ENCODE measurements at places on chromosomes 12 and 14.

DNA sequence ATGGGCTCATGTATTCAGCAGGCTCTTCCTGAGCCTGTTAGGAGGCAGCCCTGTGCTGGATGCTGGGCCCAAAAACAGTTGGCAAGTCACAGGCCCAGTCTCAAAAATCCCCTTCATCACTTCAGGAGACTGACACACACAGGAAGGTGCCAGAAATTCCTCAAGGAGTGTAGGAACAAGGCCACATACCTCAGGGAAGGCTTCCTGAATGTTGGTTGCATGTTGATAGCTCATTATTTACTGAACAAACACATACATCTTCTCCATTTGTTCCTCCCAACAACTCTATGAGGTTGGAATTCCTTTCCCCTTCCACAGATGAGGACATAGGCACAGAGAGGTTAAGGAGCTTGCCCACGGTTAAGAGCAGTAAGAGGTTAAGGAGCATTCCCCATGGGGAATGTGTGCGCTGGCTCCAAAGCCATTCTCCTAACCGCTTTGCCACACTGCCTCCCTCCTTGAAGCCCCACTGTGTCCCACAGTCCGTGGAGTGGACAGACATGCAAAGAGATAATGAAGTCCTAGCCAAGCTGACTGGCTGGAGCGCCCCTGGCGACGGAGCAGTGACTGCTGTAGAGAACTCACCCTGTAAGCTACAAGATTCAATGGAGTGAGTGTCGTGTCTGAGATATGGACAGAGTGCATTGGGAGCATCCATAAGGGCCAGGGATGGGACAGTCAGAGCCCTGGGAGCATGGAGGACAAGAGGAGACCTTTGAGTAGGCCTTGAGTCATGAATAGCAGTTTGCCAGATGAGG is 3.3 kb downstream of the HHIPL1 start:
- no peaks in the 10 kb centered on the region for H3K36me3 ChIP-seq
- DNase-seq = no peak
- H3K4me3 ChIP-seq = no peak overlapping the region
- no peaks in the 10 kb centered on the region for H3K27me3 ChIP-seq

DNA sequence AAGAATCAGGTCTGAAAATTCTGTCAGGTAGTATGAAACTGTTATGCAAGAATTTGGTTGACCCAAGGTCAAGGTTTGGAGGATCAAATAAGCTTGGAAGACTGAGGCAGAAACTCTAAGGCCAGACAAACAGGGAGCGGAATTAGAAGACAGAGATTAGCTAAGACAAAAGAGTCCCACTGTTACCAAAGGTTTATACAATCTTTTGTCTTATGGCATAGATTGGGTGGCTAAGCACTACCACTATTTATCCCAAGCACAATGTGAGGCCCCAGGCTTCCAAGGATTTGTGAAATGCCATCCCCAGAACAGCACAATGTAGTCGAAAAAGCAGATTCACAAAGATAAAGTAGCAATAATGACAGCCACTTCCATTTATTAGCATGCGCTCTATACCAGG is 311.2 kb downstream of the SEC23A start:
- H3K27ac ChIP-seq = no peak overlapping the region
- H3K4me3 ChIP-seq = no peak overlapping the region
- no peaks in the 10 kb centered on the region for H3K27me3 ChIP-seq
- no peaks in the 10 kb centered on the region for H3K4me1 ChIP-seq
- DNase-seq = no peak

DNA sequence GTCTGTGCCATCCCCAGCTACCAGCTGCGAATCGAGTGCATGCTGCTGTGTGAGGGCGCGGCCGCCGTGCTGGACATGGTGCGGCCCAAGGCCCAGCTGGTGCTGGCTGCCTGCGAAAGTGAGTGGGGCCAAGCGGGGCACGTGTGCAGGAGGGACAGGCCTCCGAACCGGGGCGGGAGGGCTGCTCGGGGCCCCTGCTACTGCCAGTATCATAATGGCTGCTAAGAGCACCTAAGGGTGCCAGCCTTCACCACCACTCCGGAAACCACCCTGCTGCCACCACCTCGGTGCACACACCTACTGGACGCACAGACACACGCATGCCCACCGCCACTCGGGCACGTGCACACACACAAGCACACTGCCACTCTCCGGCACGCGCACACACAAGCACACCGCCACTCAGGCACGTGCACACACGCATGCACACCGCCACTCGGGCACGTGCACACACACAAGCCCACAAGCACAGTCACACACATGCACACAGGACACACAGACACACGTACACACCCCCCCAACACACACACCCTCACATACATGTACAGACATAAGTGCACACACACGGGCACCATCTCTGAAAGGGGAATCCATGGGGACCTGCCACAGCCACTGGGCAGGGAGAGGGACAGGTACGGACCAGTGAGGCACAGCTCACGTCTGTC is 13.8 kb upstream of the ADSS1 start:
- no peaks in the 10 kb centered on the region for H3K36me3 ChIP-seq
- H3K4me3 ChIP-seq = no peak overlapping the region
- no peak for DNase-seq

DNA sequence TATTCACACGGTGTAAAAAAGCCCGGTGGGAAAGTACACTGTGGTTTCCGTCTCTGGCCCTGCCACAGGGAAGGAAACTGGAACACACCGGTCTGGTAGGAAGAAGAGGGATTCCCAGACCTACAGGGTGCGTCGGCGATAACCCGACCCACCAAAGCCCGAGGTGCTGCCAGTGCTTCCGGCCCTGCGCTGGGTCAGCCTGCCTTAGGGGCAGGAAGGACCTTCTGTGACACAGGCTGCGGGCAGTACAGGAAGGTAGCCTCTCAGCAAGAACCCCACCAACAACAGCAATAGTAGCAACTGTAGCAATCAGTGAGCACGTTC is 169.5 kb upstream of the FKBP4 start:
- H3K4me3 ChIP-seq = no peak overlapping the region
- H3K27ac ChIP-seq = no peak overlapping the region
- H3K36me3 ChIP-seq = no peaks in the 10 kb centered on the region
- no peaks in the 10 kb centered on the region for H3K4me1 ChIP-seq
- DNase-seq = no peak

GRCh38 chr12:97275728-97276590 is 186.6 kb upstream of the RMST start:
- no peak overlapping the region for H3K27ac ChIP-seq
- H3K4me3 ChIP-seq = no peak overlapping the region
- no peaks in the 10 kb centered on the region for H3K36me3 ChIP-seq
- no peaks in the 10 kb centered on the region for H3K27me3 ChIP-seq
- H3K4me1 ChIP-seq = no peaks in the 10 kb centered on the region

DNA sequence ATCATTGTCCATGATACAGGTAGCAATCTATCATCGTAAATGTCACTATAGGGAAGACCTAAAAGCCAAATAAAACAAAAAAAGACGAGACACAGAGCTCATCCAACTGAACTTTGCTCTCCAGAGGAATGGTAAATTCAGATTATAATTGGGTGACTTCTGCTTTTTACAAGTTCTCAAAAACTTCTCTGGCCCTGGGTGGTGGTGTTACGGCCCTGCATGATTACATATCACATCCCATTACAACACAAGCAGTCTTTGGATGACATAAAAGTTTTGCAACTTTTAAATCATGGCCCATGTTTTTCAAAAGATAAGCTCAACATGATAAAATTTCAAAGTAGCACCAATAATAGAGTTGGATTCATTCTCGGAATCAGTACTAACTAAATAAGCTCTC is 299.6 kb downstream of the DIO2 start:
- H3K27me3 ChIP-seq = no peaks in the 10 kb centered on the region
- H3K27ac ChIP-seq = no peak overlapping the region
- DNase-seq = no peak
- H3K4me3 ChIP-seq = no peak overlapping the region
- no peaks in the 10 kb centered on the region for H3K4me1 ChIP-seq

GRCh38 chr12:127145929-127146789 is 1120.8 kb upstream of the TMEM132C start:
- H3K36me3 ChIP-seq = no peaks in the 10 kb centered on the region
- peak overlapping the region; percentile 39 for H3K4me3 ChIP-seq
- no peaks in the 10 kb centered on the region for H3K4me1 ChIP-seq
- no peaks in the 10 kb centered on the region for H3K27me3 ChIP-seq

GRCh38 chr14:61832783-61833182 is 70.6 kb downstream of the SNAPC1 start:
- H3K4me3 ChIP-seq = no peak overlapping the region
- H3K27me3 ChIP-seq = no peaks in the 10 kb centered on the region
- no peak for DNase-seq

DNA sequence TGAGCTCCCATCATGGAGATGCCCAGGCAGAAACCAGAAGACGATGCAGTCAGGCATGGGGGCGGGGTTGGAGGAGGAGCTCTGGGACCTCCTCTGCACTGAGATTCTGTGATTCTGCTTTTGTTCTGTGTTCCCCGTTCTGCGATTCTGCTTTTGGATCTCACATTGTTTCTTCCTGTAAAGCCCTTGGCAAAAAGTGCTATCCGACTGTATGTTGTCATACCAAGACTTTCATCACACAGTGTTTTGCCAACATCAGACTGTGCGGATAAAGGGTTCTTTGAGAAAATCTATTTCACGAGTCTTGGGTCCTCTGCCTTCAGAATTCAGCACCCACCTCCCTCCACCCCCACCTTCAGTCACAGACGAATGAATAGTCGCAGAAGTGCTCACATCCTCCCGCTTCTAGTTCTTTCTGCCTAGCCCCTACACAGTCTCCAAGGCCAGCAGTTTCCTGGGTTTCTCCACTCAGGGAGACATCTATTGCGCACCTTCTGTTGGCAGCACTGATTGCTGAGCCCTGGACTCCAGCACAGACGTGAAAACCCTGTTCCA is 24.7 kb upstream of the PWP1 start:
- no peaks in the 10 kb centered on the region for H3K27me3 ChIP-seq
- no peak overlapping the region for H3K4me3 ChIP-seq
- no peak overlapping the region for H3K27ac ChIP-seq
- H3K36me3 ChIP-seq = no peaks in the 10 kb centered on the region
- no peaks in the 10 kb centered on the region for H3K4me1 ChIP-seq

DNA sequence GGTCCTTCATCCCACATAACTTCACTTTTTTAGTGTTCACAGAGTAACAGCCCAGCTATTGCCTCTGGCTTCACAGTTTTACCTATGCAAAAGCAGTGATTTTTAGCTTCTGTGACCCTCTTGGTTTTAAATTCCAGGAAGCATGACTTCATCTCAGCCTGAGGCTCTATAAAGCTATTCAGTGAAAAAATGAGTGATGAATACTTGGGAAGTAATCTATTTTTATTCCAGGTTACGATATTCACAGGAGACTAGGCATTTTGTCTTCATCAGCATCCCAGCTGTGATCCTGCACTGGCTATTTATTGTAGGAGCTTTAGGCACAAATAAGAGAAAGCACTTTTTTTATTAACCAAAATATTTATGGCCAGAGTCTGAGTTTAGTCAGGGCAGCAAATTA is 164.8 kb downstream of the SNAPC1 start:
- H3K4me1 ChIP-seq = no peaks in the 10 kb centered on the region
- no peak for DNase-seq

GRCh38 chr12:31801872-31802271 is 73.1 kb upstream of the AMN1 start:
- no peak overlapping the region for H3K4me3 ChIP-seq
- H3K27me3 ChIP-seq = no peaks in the 10 kb centered on the region
- no peaks in the 10 kb centered on the region for H3K36me3 ChIP-seq
- no peak overlapping the region for H3K27ac ChIP-seq

GRCh38 chr14:31038521-31039166 is 12.5 kb upstream of the STRN3 start:
- peaks cover 21% of the 10 kb centered on the region for H3K4me1 ChIP-seq
- H3K27ac ChIP-seq = no peak overlapping the region
- H3K4me3 ChIP-seq = no peak overlapping the region
- no peak for DNase-seq
- no peaks in the 10 kb centered on the region for H3K36me3 ChIP-seq

GRCh38 chr14:87030197-87030596 is 962.8 kb downstream of the GALC start:
- no peaks in the 10 kb centered on the region for H3K27me3 ChIP-seq
- no peak overlapping the region for H3K4me3 ChIP-seq
- H3K27ac ChIP-seq = no peak overlapping the region
- H3K36me3 ChIP-seq = no peaks in the 10 kb centered on the region
- H3K4me1 ChIP-seq = no peaks in the 10 kb centered on the region
- no peak for DNase-seq

DNA sequence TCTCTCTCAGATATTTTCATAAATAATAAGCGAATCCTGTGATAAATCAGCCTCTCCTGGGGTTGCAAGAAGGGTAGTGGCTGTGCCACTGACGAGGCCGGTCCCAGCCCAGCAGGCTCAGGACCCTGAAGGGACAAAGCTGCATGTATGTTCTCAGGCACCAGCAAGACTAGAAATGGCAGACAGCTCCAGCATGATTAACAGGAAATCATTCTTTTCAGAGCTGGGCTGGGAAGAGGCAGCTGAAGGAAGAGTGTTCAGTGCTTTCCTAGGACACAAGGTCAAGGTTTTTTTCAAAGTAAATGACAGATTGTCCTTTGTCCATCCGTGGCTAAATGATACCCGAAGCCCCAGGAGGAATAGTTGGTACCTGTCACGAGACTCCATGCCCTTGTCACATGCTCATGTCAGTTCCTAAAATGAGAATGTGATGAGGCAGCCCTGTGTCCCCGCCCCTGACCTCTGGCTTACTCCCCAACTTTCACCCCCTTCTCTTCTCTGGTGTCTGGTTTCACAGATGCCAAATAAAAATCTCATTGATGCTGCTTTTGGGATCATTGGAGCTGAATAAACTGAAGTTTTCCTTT is 65.1 kb downstream of the PPP1R36 start:
- H3K27ac ChIP-seq = peak overlapping the region; percentile 28
- no peaks in the 10 kb centered on the region for H3K27me3 ChIP-seq
- no peaks in the 10 kb centered on the region for H3K4me1 ChIP-seq
- no peak for DNase-seq

DNA sequence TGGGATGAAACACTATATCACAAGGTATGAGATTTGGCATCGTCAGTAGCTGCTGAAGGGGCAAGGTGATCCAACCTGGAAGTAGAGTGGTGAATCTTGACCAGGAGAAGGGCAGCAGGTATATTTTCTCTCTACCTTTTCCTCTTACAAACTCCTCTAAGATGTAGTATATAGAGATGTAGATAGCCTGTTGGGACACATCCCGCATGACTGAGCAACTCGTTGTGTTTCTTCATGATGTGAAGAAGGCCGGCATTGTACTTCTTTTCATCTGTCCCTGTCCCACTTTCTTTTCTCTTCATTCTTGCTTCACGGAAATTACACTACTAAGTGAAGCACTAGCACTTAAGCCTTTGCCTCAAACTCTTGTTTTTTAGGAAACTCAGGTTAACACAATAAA is 7.3 kb upstream of the CFAP54 start:
- no peak overlapping the region for H3K27ac ChIP-seq
- DNase-seq = no peak
- H3K27me3 ChIP-seq = no peaks in the 10 kb centered on the region
- no peak overlapping the region for H3K4me3 ChIP-seq

GRCh38 chr12:29067430-29067829 is 81.6 kb upstream of the FAR2 start:
- no peaks in the 10 kb centered on the region for H3K36me3 ChIP-seq
- no peak for DNase-seq
- H3K27me3 ChIP-seq = no peaks in the 10 kb centered on the region
- no peaks in the 10 kb centered on the region for H3K4me1 ChIP-seq
- H3K4me3 ChIP-seq = no peak overlapping the region

All from Peyer's patch (tissue), 4 donors.